ENCODE measurements at places on chromosomes 2 and 18.

DNA sequence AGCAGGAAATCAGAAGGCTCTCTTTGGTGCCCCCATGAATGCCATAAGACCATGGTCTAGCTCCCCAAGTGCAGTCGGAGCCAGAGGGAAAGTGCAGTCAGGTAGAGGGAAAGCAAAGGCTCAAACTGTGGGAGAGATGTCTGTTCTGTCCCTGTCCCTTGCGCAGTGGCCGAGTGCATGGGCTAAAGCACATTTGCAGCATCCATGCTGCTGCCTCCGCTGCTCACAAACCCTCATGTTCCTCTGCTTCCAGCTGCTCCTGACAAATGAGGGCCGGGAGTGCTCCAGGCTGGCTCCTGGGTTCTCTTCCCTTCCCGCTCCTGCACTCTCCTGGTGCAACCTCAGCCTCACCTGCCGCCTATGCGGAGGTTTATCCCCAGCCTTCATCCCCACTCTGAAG, 34.2 kb downstream of the SCTR start:
- DNase-seq = no peak

DNA sequence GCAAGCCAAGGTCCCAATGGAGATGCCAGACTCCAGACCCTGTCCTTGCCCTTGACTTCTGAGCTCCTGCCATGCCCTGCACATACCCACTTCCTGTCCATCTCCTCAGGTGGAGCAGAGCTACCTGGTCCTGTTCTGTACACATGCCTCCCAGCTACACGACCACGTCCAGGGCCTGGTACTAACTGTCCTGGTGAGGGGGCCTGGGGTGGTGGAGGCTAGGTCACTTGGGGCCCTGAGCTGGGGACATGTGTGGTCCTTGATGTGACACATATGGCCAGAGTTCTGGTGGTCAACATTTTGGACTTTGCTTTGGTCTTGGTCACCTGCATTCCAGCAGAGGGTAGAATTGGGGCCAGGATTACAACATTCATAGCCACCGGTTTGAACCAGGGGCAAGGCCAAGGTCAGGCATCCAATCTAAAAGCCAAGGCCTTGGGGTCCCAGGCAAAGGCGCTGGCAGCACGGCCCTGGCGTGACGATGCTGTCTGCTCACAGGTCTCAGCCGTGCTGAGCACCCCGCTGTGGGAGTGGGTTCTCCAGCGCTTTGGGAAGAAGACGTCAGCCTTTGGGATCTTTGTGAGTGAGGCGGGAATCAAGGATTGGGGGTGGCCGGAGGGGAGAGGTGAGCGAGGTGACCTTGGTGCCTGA, 12.6 kb downstream of the MFSD2B start:
- no peak for DNase-seq

DNA sequence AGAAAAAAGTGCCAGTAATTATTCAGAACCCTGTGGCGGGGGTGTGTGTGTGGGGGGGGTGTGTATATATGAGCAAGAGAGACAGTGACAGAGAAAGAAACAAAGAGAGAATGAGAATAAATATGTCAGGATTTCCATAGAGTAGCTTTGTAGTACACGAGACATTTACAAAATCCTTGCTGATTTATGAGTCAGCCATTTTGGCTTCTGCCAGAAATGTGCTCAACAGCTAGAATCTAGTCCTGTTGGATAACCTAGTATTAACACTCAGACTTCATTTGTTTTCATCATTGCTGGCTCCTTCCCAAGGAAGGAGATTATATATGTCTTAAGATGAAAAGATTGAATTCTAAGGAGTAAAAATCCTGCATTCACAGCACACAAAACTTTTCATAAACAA, 140.5 kb upstream of the HNRNPA3 start:
- no peak for DNase-seq

DNA sequence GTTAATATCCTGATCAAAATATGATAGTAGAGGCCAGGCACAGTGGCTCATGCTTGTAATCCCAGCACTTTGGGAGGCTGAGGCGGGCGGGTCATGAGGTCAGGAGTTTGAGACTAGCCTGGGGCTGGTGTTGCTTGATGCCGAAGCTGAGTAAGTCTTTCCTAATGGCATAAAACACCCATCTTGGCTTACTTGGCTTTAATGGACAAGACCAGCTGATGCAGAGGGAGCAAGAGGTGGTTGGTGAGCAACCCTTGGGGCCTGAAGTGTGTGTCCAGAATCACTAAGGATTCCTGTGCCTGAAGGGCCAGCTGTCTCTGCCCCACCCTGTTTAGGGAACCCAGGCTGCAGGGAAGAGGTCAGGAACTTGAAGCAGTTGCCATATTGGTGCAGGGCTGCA, 217.2 kb downstream of the ARL4C start:
- no peak for DNase-seq

- DNase-seq = no peak
Measured at GRCh38 chr2:30346471-30347169, 100.4 kb upstream of the LCLAT1 start.

GRCh38 chr18:4107049-4107467, 348.0 kb downstream of the DLGAP1 start:
- DNase-seq = no peak

GRCh38 chr18:62795813-62796212, 80.5 kb downstream of the PHLPP1 start:
- no peak for DNase-seq

DNA sequence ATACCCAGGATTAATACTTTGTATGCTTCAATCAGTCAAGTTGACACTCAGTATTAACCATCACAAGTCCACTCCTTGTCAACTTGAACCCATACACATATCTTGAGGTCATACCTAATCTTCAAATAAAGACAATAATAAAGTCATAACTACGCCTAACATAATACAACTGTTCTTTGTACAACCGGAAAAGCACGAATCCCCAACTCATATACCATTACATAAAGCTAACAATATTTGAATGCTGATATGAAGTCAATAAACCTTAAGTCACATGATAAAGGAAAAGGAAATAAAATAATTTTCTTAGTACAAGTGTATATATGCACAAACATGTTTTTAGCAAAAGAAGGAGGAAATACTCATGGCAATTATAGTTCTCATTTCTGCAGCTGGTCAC, 770.6 kb upstream of the GYPC start:
- DNase-seq = no peak

- no peak for DNase-seq
Measured at GRCh38 chr2:184481865-184482264, 116.5 kb upstream of the ZNF804A start.

DNA sequence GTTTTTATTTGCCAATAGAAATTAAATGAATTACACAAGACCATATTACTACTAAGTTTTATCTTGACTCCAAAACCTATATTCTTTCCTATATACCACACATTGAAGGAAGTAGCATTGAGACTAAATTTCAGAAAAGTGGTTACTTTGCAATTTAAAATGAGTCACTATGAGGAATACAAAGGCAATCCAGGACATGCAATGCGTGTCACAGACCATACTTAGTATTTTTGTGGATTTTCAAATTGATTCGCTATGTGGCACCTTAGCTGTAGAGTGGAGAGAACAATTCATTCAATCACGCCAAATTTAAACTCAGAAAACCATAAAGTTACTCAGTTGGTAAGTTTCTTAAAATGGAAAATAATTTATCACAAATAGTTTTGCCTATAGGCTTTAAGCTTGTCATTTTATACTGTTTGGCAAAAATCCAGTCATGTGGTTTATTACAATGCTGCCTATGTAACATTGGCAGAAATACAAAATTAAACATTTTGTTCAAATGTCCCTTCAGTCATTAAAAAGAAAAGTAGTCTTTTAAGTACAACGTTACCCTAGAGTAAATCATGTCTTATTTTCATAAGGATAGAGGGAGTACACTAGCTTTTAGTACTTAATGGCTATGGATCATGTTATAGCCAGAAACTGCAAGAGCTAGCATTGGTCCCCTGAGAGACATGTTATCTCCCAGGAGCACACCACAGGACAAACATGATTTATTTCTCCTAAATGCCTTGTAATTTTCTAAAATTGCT, 222.8 kb upstream of the CDH7 start:
- DNase-seq = no peak
